Neural cell (in vitro differentiated cells): ENCODE measurements at places on chromosomes 7 and 10. TPM values are rescaled to one million over a fixed set of nuclear protein-coding genes. Genes with fewer than 3 reads are reported as not detected.

The MMD2 gene
- polyA plus RNA-seq: 0.40 and 0.42 TPM in 2 replicates

The TACR2 gene
- polyA plus RNA-seq: not detected in 2 replicates

The SPDYE1 gene
- not detected in 2 replicates for polyA plus RNA-seq

The SCIN gene
- polyA plus RNA-seq: 0.53 TPM in 1 of 2 replicates, not detected in the other

The MOSPD3 gene
- polyA plus RNA-seq: 26.5 and 27.9 TPM in 2 replicates

The NYAP1 gene
- 70.1 and 86.6 TPM in 2 replicates for polyA plus RNA-seq

The FAS gene
- 1.2 and 2.5 TPM in 2 replicates for polyA plus RNA-seq

The OLAH gene
- not detected in 2 replicates for polyA plus RNA-seq

The SNCG gene
- 4.1 and 6.1 TPM in 2 replicates for polyA plus RNA-seq

The ARMH3 gene
- 11.7 and 13.4 TPM in 2 replicates for polyA plus RNA-seq

The FOXI2 gene
- polyA plus RNA-seq: not detected in 2 replicates

The MCM10 gene
- 0.63 and 0.70 TPM in 2 replicates for polyA plus RNA-seq

The OSBPL3 gene
- polyA plus RNA-seq: 0.26 and 0.68 TPM in 2 replicates

The SPAM1 gene
- polyA plus RNA-seq: not detected in 2 replicates

The TES gene
- polyA plus RNA-seq: 19.8 and 38.0 TPM in 2 replicates

The PPP1R3A gene
- polyA plus RNA-seq: 1.3 and 1.6 TPM in 2 replicates

The DPYSL4 gene
- polyA plus RNA-seq: 116 and 143 TPM in 2 replicates

The MMP21 gene
- not detected in 2 replicates for polyA plus RNA-seq

The OR6V1 gene
- not detected in 2 replicates for polyA plus RNA-seq

The ABCB4 gene
- not detected in 2 replicates for polyA plus RNA-seq

The ZNF679 gene
- not detected in 2 replicates for polyA plus RNA-seq

The PPIF gene
- 13.6 and 15.4 TPM in 2 replicates for polyA plus RNA-seq

The SFMBT2 gene
- polyA plus RNA-seq: 0.62 and 1.3 TPM in 2 replicates
